ENCODE measurements at places on chromosomes 6 and 20. TPM values are rescaled to one million over a fixed set of nuclear protein-coding genes. Genes with fewer than 3 reads are reported as not detected.

Gene RSPO3
- total RNA-seq, result not detected

Gene LCA5
- 2.0 TPM for total RNA-seq

Gene PNPLA1
- total RNA-seq, result not detected

Gene SLC22A1
- not detected for total RNA-seq

DNA sequence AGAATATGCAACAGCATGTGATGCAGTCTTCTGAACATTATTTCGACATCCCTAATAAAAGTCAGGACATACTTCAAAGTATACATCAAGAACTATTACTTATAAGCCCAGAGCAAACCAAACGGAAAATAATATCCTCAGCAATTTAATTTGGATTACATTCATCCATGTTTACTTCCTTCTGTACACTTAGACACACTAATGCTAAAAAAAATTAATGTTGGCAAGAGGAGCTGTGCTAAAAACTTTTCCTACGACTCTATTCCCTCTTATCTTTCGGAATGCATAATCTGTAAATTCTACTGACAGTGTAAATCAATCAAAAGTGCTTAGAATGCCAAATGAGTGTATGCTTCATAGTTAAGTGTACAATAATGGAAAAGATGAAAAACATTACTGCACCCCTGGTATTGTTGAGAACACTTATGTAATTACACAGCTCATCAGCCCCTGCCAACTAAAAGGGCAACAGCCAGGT lies 301.2 kb upstream of the HSF2 start:
- no peak overlapping the region for H3K27ac ChIP-seq
- H3K36me3 ChIP-seq, result no peaks in the 10 kb centered on the region
- H3K4me3 ChIP-seq, result no peak overlapping the region
- no peak for DNase-seq

DNA sequence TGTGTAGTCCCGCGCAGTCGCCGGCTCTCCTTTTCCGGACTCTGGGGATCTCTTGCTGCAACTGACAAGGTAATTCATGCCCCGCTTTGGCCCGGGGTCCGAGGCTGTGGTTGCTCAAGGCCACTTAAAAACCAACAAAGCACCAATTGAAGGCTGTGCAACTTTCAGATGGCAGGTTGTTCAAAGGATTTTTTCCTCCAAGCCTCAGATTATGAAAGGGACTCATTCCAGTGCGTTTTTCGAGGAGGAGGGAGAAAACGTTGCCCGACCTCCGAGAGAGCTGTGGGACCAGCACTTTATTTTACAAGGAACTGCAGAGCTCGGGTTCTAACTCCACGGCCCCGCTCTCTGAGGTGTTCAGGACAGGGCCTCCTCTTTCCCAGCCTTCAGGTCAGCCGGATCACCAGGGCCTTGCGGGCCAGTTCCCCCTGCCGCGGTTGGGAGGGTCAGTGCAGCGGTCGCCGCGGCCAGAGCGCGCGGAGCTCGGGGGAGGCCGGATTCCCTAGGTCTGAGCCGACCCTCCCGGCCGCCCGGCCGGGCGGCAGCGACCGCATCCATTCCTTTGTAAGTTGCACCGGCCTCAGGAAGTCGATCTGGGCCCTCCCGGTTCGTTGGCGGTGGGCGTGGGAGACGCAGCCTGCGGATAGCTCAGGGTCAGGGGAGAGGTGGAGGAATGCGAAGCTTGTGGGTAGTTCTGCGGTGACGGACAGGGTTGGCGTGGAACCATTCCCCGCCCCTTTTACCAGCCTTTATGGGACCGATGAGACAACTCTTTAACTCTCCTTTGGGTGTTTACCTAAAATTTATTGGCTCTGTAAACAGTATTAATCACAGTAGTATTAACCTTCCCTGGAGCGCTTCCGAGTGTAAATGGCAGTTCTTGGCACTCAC lies 1.6 kb downstream of the UTRN start:
- H3K27me3 ChIP-seq, result no peaks in the 10 kb centered on the region
- H3K27ac ChIP-seq, result peak overlapping the region; percentile 84
- no peaks in the 10 kb centered on the region for H3K36me3 ChIP-seq
- DNase-seq, result peak; percentile 93
- no peaks in the 10 kb centered on the region for H3K4me1 ChIP-seq
- peak overlapping the region; percentile 67 for H3K4me3 ChIP-seq

DNA sequence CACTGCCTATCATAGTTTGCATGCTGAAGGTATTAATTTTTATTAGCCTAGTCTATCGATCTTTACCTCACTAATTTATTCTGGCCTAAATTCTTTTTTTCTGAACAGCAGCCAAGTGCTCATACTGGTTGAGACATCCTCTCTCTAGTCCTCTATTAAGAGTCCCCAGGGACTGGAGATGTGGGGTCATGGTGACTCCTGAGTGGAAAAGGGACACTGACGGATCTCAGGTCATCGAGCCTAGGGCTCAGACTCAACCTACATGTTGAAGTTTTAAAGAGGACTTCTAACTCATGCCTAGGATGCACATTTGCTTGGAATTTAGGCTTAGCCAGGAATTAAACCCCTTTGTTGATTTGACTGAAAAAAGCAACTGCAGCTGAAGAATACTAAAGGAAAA lies 378.1 kb downstream of the BTBD9 start:
- DNase-seq, result no peak
- H3K4me3 ChIP-seq, result no peak overlapping the region
- no peaks in the 10 kb centered on the region for H3K27me3 ChIP-seq
- H3K36me3 ChIP-seq, result no peaks in the 10 kb centered on the region
- peak overlapping the region; percentile 81 for H3K27ac ChIP-seq

GRCh38 chr20:19922716-19923115 lies 94.4 kb upstream of the NAA20 start:
- no peaks in the 10 kb centered on the region for H3K27me3 ChIP-seq
- H3K27ac ChIP-seq, result no peak overlapping the region
- H3K36me3 ChIP-seq, result peaks cover 7% of the 10 kb centered on the region
- no peak overlapping the region for H3K4me3 ChIP-seq

DNA sequence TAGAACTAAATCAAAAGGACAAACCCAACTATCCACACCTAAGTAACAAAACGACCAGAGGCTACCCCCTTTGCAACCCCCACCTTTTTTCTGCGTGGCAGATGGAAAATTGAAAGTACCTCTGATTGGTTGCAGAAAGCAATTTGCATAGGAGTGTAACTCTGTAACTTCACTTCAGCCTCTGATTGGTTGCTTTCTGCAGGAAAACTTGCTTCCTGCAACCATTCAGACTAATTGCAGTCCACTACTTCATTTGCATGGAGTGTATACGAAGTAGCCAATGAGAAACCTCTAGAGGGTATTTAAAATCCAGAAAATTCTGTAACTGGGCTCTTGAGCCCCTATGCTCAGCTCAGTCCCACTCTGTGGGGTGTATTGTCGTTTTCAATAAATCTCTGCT lies 129.1 kb upstream of the OLIG3 start:
- H3K27ac ChIP-seq, result no peak overlapping the region
- peaks cover 8% of the 10 kb centered on the region for H3K27me3 ChIP-seq
- DNase-seq, result no peak
- H3K4me1 ChIP-seq, result no peaks in the 10 kb centered on the region
- no peak overlapping the region for H3K4me3 ChIP-seq

DNA sequence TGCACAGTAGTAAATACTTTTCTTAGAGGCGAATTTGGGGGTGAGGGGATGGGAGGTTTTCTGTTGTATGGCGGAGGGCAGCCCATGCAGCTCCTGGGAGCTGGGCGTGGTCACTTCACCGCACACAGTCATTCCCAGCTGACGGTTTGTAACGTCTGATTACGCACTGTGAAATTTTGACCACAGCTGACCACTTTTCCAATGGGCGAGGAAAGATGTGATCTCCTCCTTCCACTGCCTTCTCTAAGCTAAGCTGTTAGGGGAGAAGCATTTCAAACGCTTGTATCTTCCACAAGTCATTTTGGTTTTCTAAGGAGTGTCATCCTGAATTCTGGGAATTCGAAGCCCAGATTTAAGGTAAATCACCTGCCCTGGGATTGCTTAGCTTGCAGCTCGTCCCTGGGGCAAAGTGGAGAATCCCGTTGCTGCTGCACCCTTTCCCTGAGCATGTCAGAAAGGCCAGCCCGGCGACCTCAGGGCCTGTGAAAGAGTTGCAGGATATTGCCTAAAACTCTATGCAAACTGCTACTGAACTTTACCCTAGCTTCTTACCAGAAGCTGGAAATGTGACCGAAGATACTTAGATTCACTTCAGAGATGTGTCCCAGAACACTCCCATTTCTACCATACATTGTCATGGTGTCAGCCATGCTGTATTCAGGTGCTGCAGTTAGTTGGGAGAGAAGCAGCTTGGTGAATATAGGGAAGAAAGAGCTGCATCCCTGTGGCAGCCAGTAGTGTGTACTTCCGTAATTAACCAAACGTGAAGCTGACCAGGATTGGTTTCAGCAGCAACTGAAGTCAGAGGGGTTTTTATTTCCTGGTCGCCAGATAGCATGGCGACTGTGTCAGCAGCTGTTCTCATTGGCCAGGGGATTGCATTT lies 58.9 kb downstream of the RREB1 start:
- H3K36me3 ChIP-seq, result no peaks in the 10 kb centered on the region
- DNase-seq, result peak; percentile 87
- no peak overlapping the region for H3K4me3 ChIP-seq
- H3K27ac ChIP-seq, result peak overlapping the region; percentile 29

DNA sequence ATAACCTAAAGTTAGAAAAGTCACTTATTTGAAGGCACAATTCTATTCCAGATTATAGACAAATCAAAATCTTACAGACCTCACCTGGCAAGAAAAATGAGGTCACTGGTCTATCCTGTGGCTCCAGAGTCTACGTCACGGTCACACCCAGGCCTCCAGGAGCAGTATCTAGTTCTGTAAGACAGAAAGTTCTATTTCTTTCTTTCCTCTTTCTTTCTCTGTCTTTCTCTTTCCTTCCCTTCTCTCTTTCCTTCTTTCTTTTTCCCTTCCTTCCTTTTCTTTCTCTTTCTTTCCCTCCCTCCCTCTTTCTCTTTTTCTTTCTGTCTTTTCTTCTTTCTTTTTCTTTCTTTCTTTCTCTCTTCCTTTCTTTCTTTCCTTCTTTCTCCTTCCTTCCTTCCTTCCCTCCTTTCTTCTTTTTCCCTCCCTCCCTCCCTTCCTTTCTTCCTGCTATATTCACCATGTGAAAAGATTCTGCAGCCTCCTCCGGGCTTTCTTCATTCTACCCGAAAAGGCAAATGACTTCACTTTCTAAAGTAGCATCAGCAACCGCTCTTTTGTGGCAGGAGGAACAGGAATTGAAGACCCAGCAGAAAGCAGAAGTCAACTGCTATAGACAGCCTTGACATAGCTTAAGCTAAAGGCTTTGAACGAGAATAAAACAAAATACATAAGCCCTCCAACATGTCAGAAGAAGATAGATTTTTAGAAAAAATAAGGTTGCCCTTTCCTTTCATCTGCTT lies 83.9 kb upstream of the SIRPG start:
- no peaks in the 10 kb centered on the region for H3K4me1 ChIP-seq
- no peak for DNase-seq
- no peak overlapping the region for H3K4me3 ChIP-seq
- H3K36me3 ChIP-seq, result no peaks in the 10 kb centered on the region
- no peak overlapping the region for H3K27ac ChIP-seq

GRCh38 chr6:61192610-61193009 lies 1093.4 kb downstream of the KHDRBS2 start:
- no peaks in the 10 kb centered on the region for H3K27me3 ChIP-seq
- DNase-seq, result no peak
- H3K4me1 ChIP-seq, result no peaks in the 10 kb centered on the region
- H3K27ac ChIP-seq, result no peak overlapping the region
- H3K4me3 ChIP-seq, result no peak overlapping the region
- H3K36me3 ChIP-seq, result no peaks in the 10 kb centered on the region

DNA sequence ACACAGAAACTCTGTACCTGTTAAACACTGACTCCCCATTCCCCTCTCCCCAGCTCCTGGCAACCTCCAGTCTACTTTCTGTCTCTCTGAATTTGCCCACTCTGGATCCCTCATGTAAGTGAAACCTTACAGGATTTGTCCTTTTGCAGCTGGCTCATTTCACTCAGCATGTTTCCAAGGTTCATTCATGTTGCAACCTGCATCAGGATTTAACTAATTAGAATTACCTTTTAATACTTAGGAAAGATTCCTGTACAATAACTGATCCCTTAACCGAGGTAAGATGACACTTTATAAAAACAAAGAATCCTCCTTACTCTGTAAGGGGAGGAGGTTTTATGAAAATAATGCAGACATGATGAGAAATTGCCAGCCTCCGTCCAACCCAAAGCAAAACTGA lies 113.1 kb upstream of the MTHFD1L start:
- H3K27ac ChIP-seq, result no peak overlapping the region
- H3K4me1 ChIP-seq, result no peaks in the 10 kb centered on the region
- H3K27me3 ChIP-seq, result peaks cover 2% of the 10 kb centered on the region
- no peaks in the 10 kb centered on the region for H3K36me3 ChIP-seq

DNA sequence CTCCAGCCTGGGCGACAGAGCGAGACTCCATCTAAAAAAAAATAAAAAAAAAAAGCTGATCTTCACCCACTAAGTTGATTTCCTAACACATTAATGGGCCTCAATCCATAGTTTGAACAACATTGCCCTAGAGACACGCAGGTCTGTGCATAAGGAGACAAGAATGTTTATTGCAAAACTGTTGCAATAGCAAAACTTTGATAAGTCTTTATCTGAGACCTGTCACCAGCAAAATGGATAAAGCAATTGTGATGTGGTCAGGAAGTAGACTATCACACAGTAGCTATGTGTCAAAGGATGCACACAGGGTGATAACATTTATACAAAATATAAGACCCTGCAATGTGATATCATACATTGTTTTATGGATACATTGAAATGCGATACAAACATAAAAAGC lies 4.2 kb upstream of the ITPR3 start:
- no peak overlapping the region for H3K4me3 ChIP-seq
- H3K27me3 ChIP-seq, result no peaks in the 10 kb centered on the region
- H3K36me3 ChIP-seq, result no peaks in the 10 kb centered on the region
- 0 out of 2 replicates have a peak, but pooled peaks cover 10% of the 10 kb centered on the region for H3K4me1 ChIP-seq

DNA sequence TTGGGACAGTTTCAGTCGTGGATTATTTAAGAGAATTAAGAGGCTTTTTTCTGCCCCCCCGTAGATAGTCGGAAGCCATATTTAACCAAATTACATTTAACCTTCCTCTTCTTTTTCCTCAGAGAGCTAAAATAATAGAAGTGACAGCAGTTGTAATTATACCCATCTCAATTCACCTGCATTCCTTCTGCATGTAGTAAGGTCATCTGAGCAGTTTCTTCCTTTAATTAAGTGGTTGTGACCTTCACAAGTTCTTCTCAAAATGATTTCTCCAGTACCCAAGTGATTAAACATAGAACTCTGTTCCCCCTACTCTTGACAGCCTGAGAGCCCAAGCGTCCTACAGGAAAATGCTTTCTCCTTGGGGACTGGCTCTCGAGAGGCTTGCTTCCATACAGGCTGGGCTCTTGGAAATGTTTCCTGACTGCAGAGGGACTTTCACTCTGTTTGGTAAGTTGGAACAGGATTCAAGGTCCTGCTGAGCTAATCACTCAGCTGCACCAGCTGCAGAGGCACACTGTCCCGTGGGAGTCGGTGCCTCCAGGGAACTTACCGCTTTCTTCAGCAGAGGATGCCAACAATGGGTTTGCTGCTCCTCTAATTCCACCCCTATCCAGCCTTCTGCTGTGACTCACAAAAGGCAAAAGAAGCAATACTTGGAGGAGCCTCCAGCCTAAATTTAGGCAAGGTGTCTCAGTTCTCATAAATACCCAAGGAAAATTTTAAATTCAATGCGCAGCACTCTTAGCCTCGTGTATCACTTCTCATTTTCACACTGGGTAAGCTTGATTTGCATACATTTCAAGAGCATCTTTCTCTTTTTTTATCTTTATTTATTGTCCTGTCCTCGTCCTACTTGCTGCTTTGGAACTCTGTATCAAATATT lies 414.9 kb downstream of the KIF16B start:
- no peak overlapping the region for H3K27ac ChIP-seq
- no peaks in the 10 kb centered on the region for H3K4me1 ChIP-seq
- no peaks in the 10 kb centered on the region for H3K27me3 ChIP-seq
- no peak for DNase-seq
- no peak overlapping the region for H3K4me3 ChIP-seq
- no peaks in the 10 kb centered on the region for H3K36me3 ChIP-seq

Measured in IMR-90 (cell line).